ENCODE measurements at places on chromosomes 5 and 9.

DNA sequence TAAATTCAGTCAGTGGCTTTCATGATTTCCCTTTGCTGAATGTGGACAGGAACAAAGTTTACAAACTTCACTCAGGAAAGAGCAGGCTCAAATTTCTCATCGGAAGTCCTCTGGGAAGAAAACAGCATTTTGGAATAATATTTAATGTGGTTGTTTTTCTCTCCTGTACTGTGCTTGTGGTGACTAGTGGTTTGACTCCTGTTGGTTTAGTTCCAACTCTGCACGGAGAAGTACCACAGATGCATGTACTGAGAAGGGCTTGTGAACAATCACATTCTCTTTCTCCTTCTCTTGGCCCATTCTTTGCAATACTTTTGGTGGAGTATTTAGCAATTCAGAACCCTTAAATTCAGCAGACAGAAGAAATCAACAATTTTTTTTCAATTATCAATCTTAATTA, 13.3 kb downstream of the MPDZ start:
- H3K27ac ChIP-seq, result no peak overlapping the region
- H3K4me3 ChIP-seq, result no peak overlapping the region
- DNase-seq, result no peak
- H3K27me3 ChIP-seq, result no peaks in the 10 kb centered on the region

DNA sequence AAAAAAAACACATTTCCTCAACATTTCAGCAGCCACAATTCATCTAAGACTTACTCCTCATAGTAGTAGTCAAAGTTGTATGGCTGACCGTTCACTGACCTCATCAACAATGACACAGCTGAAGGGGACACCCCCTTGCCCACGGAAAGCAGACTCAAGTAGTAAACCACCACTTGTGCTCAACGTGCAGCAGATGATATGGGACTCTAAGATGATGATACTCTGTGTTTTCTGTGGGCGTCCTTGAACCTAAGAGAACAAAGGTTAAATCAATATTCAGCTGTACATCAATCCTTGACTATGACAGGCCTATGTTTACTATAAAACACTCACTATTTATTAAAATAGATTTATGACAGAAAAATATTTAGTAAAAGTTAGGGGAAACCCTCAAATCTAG, 71.6 kb downstream of the SETX start:
- DNase-seq, result no peak
- peaks cover 54% of the 10 kb centered on the region for H3K36me3 ChIP-seq
- no peak overlapping the region for H3K27ac ChIP-seq
- no peak overlapping the region for H3K4me3 ChIP-seq
- no peaks in the 10 kb centered on the region for H3K27me3 ChIP-seq

- no peaks in the 10 kb centered on the region for H3K27me3 ChIP-seq
- DNase-seq, result no peak
- H3K27ac ChIP-seq, result no peak overlapping the region
- no peak overlapping the region for H3K4me3 ChIP-seq
- H3K36me3 ChIP-seq, result no peaks in the 10 kb centered on the region
Measured at GRCh38 chr9:109193974-109194556, 27.0 kb upstream of the FRRS1L start.

DNA sequence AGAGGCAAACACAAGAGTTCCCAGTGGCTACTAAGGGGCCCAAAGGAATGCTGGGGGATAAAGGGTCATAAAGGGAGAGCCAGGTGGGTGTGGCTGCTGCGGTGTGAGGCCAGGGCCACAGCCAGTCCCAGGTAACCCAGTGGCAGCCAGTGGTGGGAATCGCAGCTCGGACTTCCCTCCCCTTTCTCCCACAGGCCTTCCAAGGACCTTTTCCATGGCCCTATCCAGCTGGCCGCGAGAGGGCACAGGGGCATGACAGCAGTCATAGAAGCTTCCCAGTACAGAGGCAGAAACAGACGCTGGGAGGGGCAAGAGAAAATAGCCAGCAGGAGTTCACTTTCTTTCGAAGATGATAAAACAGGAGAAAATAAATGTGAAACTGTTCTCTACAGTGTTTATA, 257.6 kb downstream of the SEMA5A start:
- no peak overlapping the region for H3K27ac ChIP-seq
- no peaks in the 10 kb centered on the region for H3K36me3 ChIP-seq

DNA sequence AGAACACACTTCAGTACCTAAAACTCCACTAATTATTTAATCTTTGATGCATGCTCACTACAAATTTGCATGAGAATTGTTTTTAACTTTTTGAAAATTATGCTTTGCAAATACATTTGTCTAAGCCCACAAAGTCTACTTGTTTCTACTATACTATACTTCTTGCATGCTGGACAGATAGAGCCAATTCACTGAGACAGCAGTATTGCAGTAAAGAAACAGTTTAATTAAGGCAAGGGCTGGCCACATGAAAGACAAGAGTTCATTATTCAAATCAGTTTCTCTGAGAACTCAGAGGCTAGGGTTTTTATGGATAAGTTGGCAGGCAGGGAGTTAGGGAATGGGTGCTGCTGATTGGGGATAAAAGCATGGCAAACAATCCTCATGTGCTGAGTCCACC, 6.0 kb upstream of the FXN start:
- no peak for DNase-seq
- H3K4me1 ChIP-seq, result peaks cover 7% of the 10 kb centered on the region
- no peaks in the 10 kb centered on the region for H3K27me3 ChIP-seq
- H3K4me3 ChIP-seq, result no peak overlapping the region
- H3K27ac ChIP-seq, result no peak overlapping the region
- H3K36me3 ChIP-seq, result no peaks in the 10 kb centered on the region

DNA sequence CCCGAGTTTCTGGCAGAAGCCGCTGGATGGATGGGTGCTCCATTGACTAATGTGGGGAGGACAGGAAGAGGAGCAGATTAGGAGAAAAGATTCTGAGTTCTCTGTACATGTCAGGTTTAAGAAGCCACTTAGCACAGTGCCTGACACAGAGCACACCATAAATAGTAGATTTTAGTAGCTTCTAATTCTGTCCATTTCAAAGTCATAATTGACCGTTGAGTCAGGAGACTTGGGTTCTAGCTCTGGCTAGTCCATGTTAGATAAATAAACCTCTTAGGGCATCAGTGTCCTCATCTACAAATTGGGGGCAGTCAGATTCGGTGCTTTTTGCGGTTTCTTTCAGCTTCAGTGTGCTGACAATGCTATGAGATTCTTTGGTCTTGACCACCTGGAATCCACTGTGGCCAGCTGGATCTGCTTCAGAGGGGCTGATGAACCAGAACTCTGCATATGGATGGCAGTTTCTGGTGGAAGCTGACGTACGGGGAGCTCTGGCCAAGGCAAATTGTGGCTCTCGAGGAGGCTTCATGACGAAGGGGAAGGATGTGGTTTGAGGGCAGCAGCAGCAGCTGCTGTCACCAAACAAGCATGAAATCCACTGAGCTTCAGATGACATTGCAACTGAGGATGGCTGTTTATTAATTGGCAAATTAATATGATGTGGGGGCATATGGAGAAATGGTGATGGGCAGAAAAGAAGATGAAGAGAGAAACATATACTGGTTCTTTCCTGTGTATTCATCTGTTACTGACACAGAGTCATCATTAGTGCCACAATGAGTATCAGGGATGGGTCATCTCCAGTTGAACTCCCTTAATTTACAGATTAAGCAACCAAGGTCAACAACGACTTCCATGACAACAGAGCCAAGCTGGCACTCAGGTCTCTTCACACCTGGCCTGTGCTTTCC, 134.4 kb downstream of the AOPEP start:
- H3K4me1 ChIP-seq, result peaks cover 13% of the 10 kb centered on the region
- H3K27me3 ChIP-seq, result no peaks in the 10 kb centered on the region
- no peaks in the 10 kb centered on the region for H3K36me3 ChIP-seq
- DNase-seq, result no peak
- no peak overlapping the region for H3K27ac ChIP-seq

- H3K27me3 ChIP-seq, result no peaks in the 10 kb centered on the region
- no peaks in the 10 kb centered on the region for H3K36me3 ChIP-seq
- no peak for DNase-seq
- H3K27ac ChIP-seq, result no peak overlapping the region
Measured at GRCh38 chr5:14057289-14057688, 85.9 kb upstream of the TRIO start.

- H3K4me3 ChIP-seq, result no peak overlapping the region
- H3K4me1 ChIP-seq, result peaks cover 11% of the 10 kb centered on the region
- H3K27me3 ChIP-seq, result peaks cover 11% of the 10 kb centered on the region
- no peak for DNase-seq
- H3K27ac ChIP-seq, result no peak overlapping the region
Measured at GRCh38 chr5:180673371-180674089, 24.1 kb upstream of the FLT4 start.

- no peak for DNase-seq
- no peaks in the 10 kb centered on the region for H3K27me3 ChIP-seq
- H3K27ac ChIP-seq, result no peak overlapping the region
- no peaks in the 10 kb centered on the region for H3K36me3 ChIP-seq
- H3K4me3 ChIP-seq, result no peak overlapping the region
Measured at GRCh38 chr9:108553111-108553635, 302.6 kb downstream of the ACTL7B start.

DNA sequence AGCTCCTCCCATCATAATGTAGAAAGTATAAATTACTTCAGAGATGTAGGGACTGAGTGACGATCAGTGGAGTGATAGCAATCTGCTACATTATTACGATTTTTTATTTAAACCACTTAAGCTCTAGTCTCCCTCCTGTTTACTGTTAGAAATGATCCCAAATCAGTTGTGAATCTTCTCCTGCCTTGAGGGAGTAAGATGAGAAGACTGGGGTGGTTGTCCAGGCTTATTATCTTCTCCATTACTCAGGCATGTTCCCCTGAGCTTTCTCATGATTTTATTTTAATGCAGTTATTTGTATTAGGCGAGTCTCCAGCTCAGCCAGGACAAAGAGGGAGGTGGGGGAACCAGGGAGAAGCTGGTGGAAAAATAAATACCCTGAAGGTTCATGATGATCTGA, 48.2 kb upstream of the CTNNA1 start:
- no peaks in the 10 kb centered on the region for H3K27me3 ChIP-seq
- no peak overlapping the region for H3K4me3 ChIP-seq
- no peak for DNase-seq

GRCh38 chr9:10366171-10366779, 246.5 kb downstream of the PTPRD start:
- H3K36me3 ChIP-seq, result no peaks in the 10 kb centered on the region
- no peaks in the 10 kb centered on the region for H3K27me3 ChIP-seq
- no peak overlapping the region for H3K27ac ChIP-seq
- H3K4me3 ChIP-seq, result no peak overlapping the region

- no peaks in the 10 kb centered on the region for H3K36me3 ChIP-seq
- no peak overlapping the region for H3K4me3 ChIP-seq
- H3K4me1 ChIP-seq, result no peaks in the 10 kb centered on the region
- no peak overlapping the region for H3K27ac ChIP-seq
Measured at GRCh38 chr9:90240541-90240940, 402.1 kb downstream of the DIRAS2 start.

DNA sequence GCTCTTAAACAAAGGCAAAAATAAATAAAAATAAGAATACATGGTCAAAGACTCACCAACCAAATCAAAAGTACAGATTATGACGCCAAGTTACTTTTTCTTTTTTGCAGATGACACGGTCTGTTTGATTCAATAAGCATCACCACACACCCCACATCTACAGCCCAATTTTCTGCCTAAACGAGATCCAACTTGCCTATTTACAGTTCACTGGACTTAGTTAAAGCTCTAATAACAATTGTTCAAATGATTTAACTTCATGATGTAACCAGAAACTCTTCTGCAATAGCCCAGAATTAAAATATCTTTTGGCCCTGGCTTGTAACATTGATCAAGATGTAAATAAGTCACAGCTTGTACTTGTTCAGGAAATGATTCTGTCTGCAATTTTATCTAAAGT, 590.3 kb upstream of the C9orf72 start:
- no peaks in the 10 kb centered on the region for H3K4me1 ChIP-seq
- H3K4me3 ChIP-seq, result no peak overlapping the region
- H3K36me3 ChIP-seq, result no peaks in the 10 kb centered on the region
- no peak for DNase-seq
- H3K27ac ChIP-seq, result no peak overlapping the region
